ENCODE measurements at places on chromosomes 11 and 22.

DNA sequence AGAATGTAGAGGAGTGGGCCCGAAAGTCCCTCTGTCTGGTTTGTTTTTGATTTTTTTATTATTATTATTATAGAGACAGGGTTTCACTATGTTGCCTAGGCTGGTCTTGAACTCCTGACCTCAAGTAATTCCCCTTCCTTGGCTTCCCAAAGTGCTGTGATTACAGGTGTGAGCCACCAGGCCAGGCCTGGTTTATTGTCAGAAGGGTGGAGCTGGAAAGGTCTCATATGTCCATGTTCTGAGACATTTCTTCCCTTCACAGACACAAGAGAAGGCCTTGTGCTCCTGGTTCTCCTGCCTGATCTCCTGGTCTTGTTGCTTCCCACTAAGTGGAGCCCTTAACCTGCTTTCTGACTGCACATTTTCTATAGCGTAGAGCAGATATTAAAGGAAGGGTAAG is 46.0 kb upstream of the CLPB start:
- DNase-seq, result no peak

GRCh38 chr11:95698676-95699557 is 90.7 kb downstream of the FAM76B start:
- DNase-seq, result no peak

GRCh38 chr11:47688991-47689390 is 26.2 kb downstream of the AGBL2 start:
- no peak for DNase-seq

- DNase-seq, result no peak
Observed at GRCh38 chr11:32874132-32874531, 18.5 kb upstream of the QSER1 start.

DNA sequence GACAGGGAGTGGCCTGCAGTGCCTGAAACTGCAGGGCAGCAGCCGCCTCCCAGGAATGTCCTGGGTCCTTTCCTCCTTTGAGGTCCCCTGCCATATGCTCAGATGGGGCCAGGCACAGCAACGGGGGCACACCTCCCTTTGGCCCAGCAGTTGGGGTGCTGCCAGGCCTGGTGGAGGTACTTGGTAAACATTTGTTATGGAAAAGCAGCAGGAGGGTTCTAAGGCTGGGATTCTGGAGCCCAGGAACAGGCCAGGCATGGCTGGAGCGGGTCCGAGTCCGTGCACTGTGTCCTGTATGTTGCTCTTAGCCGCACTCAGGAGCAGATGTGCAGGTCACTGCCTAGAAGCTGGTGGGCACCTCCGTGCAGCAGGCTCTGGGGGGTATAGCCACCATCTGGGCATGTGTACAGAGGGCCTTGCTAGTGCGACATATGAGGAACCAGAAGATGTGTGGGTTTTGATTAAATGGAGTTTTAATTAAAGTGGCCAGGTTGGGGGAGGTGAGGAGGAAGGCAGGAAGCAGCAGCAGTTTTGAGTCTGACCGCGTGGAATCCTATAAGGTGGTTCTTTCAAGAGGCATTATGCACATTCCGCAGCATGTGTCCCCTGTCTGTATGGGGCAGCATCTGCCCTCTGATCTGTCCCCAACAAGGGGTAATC is 1.5 kb downstream of the ADORA2A start:
- no peak for DNase-seq

DNA sequence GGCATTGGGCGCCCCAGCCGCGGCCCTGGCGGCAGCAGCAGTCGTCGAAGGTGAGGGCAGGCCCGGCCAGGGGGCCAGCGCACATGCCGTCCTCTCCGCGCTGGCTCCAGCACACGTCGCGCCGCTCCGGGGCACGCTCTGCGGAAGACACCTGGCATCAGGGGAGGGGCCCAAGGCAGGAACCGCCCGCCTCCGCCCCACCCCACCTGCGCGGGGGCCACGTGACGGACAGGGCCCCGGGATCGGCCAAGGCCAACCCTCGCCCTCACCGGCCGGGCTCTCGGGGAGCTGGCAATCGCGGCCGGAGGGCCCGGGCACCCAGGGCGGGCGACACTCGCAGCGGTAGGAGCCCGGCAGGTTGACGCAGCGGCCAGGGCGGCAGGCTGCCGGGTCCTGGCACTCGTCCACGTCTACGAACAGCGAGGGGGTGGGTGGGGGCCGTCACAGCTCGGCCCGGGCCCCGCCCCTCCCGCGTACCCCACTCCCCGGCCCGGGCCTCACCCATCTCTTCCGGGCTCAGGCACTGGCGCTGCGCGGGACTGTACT is 14.9 kb downstream of the SCYL1 start:
- DNase-seq, result peak; percentile 32

- DNase-seq, result no peak
Observed at GRCh38 chr11:15199693-15200092, 85.0 kb downstream of the INSC start.

GRCh38 chr11:99333621-99334020 is 312.9 kb downstream of the CNTN5 start:
- DNase-seq, result no peak

DNA sequence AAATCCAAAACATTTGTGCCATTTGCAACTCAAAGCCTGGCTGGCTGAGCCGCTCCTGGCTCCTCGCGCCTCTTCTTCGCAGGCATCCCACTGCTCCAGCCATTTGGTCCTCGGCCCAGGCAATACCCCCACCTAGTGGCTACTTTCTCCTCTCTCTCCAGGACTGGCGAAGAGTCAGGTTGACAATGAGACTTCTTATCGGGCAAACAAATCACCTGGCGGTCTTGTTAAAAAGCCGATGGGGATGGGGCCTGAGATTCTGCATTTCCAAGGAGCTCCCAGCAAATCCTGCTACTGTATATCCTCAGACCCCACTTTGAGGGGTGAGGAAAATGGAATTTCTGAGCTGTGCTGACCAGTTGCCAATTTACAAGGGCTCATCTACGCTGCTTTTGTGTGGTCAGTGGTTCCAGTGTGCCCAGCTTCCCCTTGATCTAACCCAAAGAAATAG is 89.0 kb downstream of the ISX start:
- no peak for DNase-seq

GRCh38 chr11:124174001-124174583 is 9.1 kb upstream of the OR10D3 start:
- DNase-seq, result no peak

- DNase-seq, result no peak
Observed at GRCh38 chr22:23774114-23774921, 1.7 kb downstream of the MMP11 start.

DNA sequence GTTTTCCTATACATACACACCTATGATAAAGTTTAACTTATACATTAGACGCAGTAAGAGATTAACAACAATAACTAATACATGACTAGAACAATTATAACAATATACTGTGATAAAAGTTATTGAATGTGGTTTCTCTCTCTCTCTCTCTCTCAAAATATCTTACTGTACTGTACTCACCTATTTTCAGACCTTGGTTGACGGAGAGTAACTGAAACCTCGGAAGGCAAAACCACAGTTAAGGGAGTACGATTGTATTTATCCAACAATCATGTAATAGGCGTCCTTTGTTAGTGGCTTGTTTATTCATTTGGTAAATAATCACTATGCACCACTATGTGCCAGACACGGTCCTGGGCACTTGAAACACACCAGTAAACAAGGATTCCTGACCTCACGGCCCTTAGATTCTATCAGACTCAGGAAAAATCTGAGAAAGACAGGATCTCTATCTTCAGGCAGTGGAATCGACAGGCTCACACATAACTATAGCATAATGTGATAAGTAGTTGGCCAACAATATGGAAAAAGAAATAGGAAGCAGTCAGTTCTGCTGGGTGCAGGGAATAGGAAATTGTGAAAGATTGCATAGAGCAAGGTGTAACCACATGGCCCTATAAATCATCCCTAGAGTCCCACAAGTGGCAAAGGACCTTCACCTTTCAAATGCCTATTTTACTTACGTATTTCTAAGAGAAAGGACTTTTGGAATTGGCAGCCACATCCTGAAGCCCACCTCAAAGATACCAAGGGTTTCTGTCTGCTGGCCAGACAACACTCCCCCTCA is 12.0 kb downstream of the ETS1 start:
- DNase-seq, result no peak
